ENCODE measurements at places on chromosomes 1 and 21.

GRCh38 chr21:44761747-44762208 lies 39.8 kb downstream of the UBE2G2 start:
- no peak for DNase-seq

- peak; percentile 33 for DNase-seq
Observed at GRCh38 chr1:31760471-31761470, 3.4 kb downstream of the ADGRB2 start.

- no peak for DNase-seq
Observed at GRCh38 chr1:119449971-119450370, 35.0 kb downstream of the HSD3B2 start.

GRCh38 chr1:58780836-58781452 lies 2.9 kb downstream of the JUN start:
- no peak for DNase-seq

DNA sequence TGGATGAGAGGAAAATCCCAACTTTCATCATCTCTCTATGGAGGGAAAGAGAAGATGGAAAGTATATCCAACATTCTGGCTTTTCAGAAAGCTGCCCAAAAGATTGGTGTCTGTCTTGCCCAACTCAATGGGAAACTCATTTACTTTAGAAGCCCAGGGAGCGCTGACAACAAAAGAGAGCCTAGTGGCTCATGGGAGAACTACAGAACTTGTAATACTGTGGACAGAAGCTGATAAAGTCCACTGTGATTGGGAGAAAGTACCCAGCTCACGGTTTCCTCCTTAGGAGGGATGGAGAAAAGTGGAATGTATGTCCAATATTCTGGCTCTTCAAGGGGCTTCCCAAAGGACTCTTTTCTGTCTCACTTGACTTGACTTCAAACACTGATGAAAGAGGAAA lies 66.0 kb downstream of the RGS21 start:
- DNase-seq: no peak

DNA sequence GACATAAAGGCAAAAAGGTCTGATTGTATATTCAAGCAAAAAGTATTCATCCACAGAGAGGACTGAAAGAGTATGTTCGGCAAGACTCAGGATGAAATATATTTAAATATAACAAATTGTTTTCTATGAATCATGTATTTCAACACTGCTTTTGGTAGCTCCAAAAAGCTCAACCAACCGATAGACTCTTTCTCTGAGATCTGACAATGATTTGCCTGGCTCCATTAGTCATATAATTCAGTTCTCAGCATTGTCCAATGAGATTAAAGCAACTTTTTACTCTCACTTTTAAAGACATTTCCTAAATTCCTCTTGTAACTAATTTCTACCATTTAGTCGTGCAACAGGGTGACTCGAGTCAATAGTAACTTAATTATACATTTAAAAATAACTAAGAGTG lies 319.1 kb upstream of the GREM2 start:
- DNase-seq: no peak

DNA sequence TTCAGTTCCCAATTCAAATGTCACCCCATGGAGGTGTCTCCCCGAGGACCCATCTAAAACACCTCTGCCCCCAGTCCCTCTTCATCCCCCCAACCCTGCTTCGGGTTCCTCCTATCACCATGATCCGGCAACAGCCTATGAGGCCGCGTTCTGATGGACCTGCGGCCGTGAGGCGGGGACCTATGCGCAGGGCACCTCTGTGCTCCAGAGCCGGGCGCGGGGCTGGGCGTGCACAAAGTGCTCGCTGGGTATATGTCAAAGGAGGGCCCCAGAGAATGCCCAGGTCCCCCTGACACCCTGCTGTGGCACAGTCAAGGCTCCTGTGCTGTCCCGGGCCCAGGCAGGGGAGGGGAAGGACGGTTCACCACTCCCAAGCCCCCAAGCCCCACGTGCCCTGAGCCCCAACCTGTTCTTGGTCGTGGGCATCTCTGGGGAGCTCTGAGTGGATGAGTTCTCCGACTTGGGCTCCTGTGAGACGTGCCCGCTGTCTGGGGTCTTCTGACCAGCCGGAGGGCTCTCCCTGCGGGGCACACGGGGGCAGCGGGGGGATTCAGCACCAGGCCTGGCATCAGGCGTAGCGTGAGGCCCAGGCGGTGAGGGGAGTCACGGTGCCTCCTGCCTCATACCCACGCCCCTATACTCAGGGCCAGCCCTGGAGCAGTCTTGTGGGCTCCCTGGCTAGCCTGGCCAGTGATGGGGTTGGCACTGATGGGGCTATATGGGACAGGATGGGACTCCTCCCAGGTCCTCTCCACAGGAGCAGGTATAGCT lies 67.7 kb downstream of the RAP1GAP start:
- DNase-seq: no peak

GRCh38 chr1:239185245-239185619 lies 201.1 kb upstream of the CHRM3 start:
- DNase-seq: no peak

GRCh38 chr1:223741861-223742260 lies 29.5 kb downstream of the CAPN2 start:
- no peak for DNase-seq

DNA sequence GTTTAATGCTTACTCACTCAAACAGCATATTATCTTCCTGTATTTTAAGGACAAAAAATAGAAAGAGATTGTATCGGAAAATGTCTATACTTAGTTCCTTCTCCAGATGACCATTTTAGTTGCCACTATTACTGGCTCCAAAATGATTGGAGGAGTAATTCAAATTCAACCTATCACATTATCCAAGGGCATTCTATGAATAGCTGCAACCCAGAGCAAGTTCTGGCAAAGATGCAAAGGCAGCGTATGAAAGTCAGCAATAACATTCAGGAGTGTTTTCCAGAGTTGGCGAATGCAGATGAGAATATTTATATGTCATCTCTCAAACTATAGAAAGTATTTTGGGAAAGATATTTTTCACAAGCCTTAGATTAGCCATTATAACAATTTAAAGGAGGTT lies 389.8 kb upstream of the ADGRL2 start:
- no peak for DNase-seq

DNA sequence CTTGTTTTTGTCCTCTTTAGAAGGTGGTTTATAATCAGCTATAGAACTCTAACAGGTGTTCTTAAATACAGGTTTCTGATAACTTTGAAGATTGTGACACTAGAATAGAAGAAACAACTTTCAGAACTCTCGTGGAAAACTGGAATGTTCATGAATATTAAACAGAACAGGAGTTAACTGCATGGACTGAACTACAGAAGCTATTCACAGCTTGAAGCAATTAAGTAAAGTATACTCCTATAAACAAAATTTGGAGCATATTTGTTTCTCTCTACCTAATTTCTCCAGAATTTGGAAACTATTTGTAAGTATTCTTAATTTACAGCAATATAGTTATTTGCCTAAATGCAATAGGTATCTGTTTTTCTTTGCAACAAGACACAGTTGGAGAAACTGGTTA lies 824.8 kb downstream of the ADGRL2 start:
- no peak for DNase-seq

- DNase-seq: no peak
Observed at GRCh38 chr1:44266400-44267344, 53.4 kb downstream of the DMAP1 start.

DNA sequence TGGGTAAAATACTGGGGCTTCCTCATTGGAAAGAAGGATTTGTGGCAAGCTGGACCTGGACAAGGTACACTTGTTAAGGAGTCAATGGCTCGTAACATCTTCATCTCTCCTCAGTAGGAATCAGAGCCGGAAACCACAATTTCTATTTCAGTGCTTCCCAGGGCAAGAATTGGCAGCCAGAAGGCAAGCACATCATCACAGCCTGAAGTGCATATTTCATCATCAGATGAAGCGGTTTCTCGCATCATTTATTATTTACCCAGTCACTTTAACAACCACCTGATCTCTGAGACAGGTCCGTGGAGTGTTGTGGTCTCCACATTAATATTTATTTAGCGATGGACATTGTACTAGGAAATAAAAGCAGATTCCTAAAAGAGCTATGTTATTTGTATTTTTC lies 55.0 kb downstream of the KCNJ15 start:
- DNase-seq: no peak

- DNase-seq: no peak
Observed at GRCh38 chr21:21231913-21232312, 233.7 kb downstream of the NCAM2 start.

- DNase-seq: peak; percentile 59
Observed at GRCh38 chr21:33036430-33037162, 10.9 kb downstream of the OLIG2 start.

DNA sequence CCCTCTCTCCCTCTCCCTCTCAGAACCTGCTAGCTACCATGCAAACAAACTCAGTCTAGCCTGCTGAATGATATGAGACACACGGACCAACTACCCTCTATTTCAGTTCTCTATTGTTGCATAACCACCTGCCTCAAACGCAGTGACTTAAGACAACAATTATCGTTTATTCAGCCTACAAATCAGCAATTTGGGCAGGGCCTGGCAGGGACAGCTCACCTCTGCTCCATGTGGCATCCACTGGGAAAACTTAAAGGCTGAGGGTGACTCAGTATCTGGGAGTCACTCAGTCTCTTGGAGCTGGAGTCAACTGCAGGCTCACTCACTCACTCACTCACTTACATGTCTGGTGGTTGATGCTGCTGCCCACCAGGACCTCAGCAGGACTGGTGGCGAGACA lies 121.3 kb downstream of the SEC16B start:
- no peak for DNase-seq

GRCh38 chr1:206479183-206480125 lies 9.2 kb downstream of the IKBKE start:
- DNase-seq: no peak

DNA sequence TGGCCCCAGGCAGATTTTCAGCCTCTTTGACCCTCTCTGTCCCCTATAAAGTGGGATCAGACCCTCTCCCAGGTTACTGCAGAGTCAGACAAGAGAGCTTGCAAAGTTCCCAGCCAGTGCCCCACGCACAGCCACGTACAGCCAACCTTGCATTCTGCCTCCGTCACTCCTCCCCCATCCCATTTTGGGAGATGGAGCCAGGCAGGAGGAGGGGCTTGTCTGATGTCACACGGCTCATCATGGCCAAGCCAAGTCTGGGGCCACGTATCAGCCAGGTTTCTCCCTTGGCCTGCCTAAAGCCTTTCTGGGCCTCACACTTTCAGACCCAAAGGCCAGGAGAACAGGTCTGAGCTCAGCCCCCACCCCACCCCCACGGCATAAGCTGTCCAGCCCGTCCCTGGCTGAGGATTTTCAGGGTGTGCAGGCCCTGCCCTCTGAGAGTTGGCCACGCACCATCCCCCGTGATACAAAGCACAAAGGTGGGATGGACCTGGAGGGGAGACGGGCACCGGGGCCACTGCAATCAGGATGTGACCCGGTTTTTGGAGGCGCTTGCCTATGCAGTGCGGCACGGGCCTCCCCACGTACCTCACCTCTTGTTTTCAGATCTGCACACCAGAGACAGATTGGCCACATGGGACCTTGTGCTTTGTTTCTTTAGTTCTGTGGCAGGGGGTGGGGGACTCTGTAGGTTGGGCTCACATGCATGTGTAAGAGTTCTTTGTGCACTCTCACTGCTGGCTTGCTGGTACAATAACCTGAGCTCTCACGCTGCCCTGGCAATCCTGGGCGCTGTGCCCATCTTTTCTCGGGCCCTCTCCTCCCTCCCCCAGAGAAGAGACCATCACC lies 47.6 kb downstream of the TRIM11 start:
- DNase-seq: no peak

GRCh38 chr1:71572038-71572437 lies 491.2 kb upstream of the ZRANB2 start:
- no peak for DNase-seq

DNA sequence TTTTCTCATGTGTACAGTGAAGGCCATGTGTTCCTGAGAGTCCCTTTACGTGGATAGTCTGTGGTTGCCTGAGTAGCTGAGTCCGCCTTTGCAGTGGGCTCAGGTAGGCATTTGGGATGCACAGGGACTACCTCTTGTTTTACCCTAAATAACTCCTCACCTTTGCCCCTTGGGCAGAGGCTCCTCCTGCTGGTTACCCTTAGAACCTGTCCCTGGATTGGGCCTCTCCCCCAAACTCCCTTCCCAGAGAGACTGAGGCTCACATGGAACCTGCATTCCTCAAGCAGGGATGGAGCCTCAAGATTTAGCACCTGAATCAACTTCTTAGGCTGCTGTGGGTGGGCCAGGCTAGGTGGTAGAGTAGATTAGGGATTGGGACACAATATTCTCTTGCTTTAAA lies 111.7 kb downstream of the FOXD2 start:
- DNase-seq: no peak

- DNase-seq: no peak
Observed at GRCh38 chr1:18284805-18285537, 177.4 kb downstream of the IGSF21 start.

- no peak for DNase-seq
Observed at GRCh38 chr21:32253215-32253641, 25.6 kb downstream of the MIS18A start.

DNA sequence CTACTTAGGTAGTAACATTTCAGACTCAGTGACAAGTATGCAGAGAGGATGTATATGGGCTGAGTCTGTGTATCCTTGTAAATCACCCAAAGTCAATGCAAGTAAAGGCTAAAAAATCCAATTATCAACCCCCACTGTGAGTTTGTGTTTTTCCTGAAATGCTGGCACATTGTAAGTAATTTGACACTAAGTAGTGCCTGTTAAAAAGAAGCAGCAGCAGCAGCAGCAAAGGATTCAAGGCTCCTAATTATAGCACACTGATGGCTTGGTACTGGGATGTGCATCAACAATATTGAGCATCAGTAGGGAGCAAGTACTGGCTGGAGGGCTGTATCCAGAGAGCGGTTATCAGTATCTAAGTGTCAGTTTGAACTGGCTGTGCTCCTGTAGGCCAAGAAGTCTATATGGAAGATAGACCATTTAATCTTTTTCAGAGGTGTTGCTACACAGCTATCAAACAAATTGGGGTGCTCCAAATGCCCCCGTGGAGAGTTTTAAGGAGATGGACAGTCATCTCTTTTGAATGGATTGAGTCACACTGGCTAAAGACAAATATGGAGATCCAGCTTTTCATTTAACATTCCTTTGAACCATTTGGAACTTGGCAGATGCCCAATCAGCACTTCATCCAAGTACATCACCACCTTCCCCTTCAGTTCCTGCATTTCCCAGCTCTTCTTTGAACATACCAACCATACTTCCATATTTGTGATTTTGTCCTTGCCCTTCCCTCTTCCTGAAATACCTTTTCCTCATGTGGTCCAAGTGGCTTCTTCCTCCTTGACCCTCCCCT lies 241.2 kb upstream of the ST6GALNAC5 start:
- no peak for DNase-seq

DNA sequence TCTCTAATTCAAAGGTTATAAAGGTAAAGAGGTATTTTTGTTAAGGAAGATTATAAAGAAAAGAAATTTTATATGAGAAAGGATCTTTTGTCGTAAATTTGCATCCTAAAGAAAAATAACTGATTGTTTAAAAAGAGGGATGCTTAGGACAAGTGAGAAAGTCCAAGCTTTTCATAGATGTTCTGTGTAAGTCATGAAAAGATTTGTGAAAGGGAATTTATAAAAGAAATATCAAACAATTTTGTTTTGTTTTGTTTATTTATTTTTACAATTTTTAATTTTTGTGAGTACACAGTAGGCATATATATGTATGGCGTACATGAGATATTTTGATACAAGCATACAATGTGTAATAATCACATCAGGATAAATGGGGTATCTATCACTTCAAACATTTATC lies 145.2 kb downstream of the ADSS2 start:
- DNase-seq: no peak
